ENCODE measurements at places on chromosomes 5 and 9.

DNA sequence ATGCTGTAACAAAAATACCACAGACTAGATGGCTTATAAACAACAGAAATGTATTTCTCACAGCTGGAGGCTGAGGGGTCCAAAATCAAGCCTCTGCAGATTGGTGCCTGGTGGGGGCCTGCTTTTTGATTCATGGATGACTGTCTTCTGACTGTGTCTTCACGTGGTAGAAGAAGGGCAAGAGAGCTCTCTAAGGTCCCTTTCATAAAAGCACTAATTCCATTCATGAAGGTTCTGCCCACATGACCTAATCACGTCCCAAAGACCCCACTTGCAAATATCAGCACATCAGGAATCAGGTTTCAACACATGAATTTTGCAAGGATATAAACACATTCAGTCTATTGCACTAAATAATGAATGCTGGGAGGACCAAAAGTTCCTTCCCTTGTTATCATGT is 278.4 kb downstream of the MARCHF11 start:
- no peak overlapping the region for H3K27ac ChIP-seq
- no peak overlapping the region for H3K4me3 ChIP-seq
- peaks cover 12% of the 10 kb centered on the region for H3K4me1 ChIP-seq
- no peaks in the 10 kb centered on the region for H3K27me3 ChIP-seq
- DNase-seq = no peak
- no peaks in the 10 kb centered on the region for H3K36me3 ChIP-seq

GRCh38 chr5:178433273-178433775 is 156.9 kb downstream of the COL23A1 start:
- no peaks in the 10 kb centered on the region for H3K36me3 ChIP-seq
- peaks cover 13% of the 10 kb centered on the region for H3K27me3 ChIP-seq
- peak; percentile 40 for DNase-seq
- no peaks in the 10 kb centered on the region for H3K4me1 ChIP-seq
- no peak overlapping the region for H3K27ac ChIP-seq

GRCh38 chr5:122772446-122772845 is 2.4 kb upstream of the SNX2 start:
- peaks cover 17% of the 10 kb centered on the region for H3K4me1 ChIP-seq
- DNase-seq = no peak
- no peak overlapping the region for H3K27ac ChIP-seq
- H3K36me3 ChIP-seq = no peaks in the 10 kb centered on the region
- H3K27me3 ChIP-seq = no peaks in the 10 kb centered on the region

DNA sequence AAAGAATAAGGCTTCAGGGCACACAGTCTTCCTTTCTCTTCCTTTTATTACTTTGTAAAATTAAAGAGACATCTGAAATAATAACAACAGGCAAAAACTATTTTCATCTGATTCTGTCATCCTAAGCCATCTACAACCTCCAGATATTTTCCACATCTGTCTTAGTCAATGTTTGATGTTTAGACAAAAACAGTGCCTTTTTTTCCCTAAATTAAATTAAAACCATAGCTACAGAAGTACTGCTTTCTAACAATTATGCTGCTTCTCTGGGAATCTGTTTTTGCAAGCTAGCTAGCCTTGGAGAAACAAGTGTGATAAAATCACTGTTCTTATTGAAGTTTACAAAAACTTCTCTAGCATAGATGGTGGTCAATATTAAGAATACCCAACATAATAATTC is 95.4 kb downstream of the KIAA0825 start:
- no peak overlapping the region for H3K4me3 ChIP-seq
- no peaks in the 10 kb centered on the region for H3K4me1 ChIP-seq
- H3K27me3 ChIP-seq = no peaks in the 10 kb centered on the region

Data from sigmoid colon (tissue), 7 donors.